ENCODE measurements at places on chromosomes 11 and 22. TPM values are rescaled to one million over a fixed set of nuclear protein-coding genes. Genes with fewer than 3 reads are reported as not detected.
A peak's percentile ranks its signal among the peaks of the same experiment; 100 is the strongest.

OR2AG2 gene
- total RNA-seq, result not detected

- peaks cover 4% of the 10 kb centered on the region for H3K36me3 ChIP-seq
- no peaks in the 10 kb centered on the region for H3K27me3 ChIP-seq
- H3K4me3 ChIP-seq, result no peak overlapping the region
- no peak overlapping the region for H3K27ac ChIP-seq
- no peak for DNase-seq
Observed at GRCh38 chr22:28102151-28102812, 183.2 kb upstream of the PITPNB start.

LINC01488 gene
- not detected for total RNA-seq

SRRD gene
- total RNA-seq, result 11.0 TPM

- no peaks in the 10 kb centered on the region for H3K27me3 ChIP-seq
- H3K4me1 ChIP-seq, result peaks cover 13% of the 10 kb centered on the region
- H3K27ac ChIP-seq, result no peak overlapping the region
- H3K4me3 ChIP-seq, result no peak overlapping the region
- DNase-seq, result no peak
Observed at GRCh38 chr22:44444341-44445306, 53.4 kb downstream of the RTL6 start.

- DNase-seq, result peak; percentile 44
- H3K4me1 ChIP-seq, result peaks cover 29% of the 10 kb centered on the region
- peak overlapping the region; percentile 70 for H3K27ac ChIP-seq
- no peak overlapping the region for H3K4me3 ChIP-seq
- no peaks in the 10 kb centered on the region for H3K27me3 ChIP-seq
Observed at GRCh38 chr11:35540526-35540925, 15.1 kb upstream of the PAMR1 start.

GRCh38 chr22:40953471-40953870 is 2.3 kb downstream of the RBX1 start:
- no peak overlapping the region for H3K4me3 ChIP-seq
- no peak for DNase-seq
- H3K36me3 ChIP-seq, result peaks cover 26% of the 10 kb centered on the region
- H3K27ac ChIP-seq, result no peak overlapping the region
- peaks cover 22% of the 10 kb centered on the region for H3K4me1 ChIP-seq

SLC22A9 gene
- not detected for total RNA-seq

NXPE1 gene
- total RNA-seq, result not detected

GRCh38 chr11:126583101-126583500 is 227.6 kb downstream of the ST3GAL4 start:
- DNase-seq, result no peak
- no peak overlapping the region for H3K4me3 ChIP-seq
- no peaks in the 10 kb centered on the region for H3K36me3 ChIP-seq
- H3K27ac ChIP-seq, result no peak overlapping the region

DNA sequence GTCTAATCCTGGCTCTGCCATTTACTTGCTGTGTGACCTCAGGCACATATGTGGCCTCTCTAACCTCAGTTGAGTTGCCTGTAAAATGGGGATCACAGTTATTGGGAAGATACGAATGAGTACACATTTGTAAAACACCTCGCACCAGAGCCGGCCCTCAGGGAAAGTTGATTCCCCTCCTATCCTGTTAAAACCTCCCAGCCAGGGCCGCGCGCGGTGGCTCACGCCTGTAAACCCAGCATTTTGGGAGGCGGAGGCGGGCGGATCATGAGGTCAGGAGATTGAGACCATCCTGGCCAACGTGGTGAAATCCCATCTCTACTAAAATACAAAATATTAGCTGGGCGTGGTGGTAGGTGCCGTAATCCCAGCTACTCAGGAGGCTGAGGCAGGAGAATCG is 7.8 kb upstream of the MYBPC3 start:
- DNase-seq, result no peak
- H3K27me3 ChIP-seq, result no peaks in the 10 kb centered on the region
- no peak overlapping the region for H3K4me3 ChIP-seq
- no peak overlapping the region for H3K27ac ChIP-seq
- no peaks in the 10 kb centered on the region for H3K36me3 ChIP-seq

GRCh38 chr11:26995701-26996460 is 2.0 kb downstream of the FIBIN start:
- peak overlapping the region; percentile 63 for H3K4me3 ChIP-seq
- no peak for DNase-seq
- H3K36me3 ChIP-seq, result no peaks in the 10 kb centered on the region
- peaks cover 27% of the 10 kb centered on the region for H3K4me1 ChIP-seq
- H3K27ac ChIP-seq, result peak overlapping the region; percentile 92
- H3K27me3 ChIP-seq, result no peaks in the 10 kb centered on the region

DNA sequence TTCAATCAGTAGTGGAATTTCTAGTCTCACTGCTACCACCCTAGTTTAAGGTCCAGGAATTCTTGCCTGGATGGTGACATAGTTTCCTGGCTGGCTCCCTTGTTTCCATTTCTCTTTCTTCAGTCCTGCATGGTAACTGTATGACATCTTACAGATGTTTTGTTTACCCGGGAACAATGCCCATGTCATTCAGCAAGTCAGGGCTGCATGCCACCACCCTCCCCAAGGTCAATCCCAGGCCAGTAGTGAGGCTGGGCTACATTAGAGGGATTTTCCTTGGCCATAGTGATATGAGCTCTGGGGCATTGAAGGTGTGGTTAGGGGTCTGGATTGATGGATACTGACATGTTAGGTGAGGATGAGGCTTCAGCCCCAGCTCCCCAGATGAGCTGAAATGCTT is 114.9 kb upstream of the E2F8 start:
- H3K27ac ChIP-seq, result no peak overlapping the region
- no peaks in the 10 kb centered on the region for H3K36me3 ChIP-seq
- no peaks in the 10 kb centered on the region for H3K4me1 ChIP-seq
- DNase-seq, result no peak

DRD2 gene
- 0.49 TPM for total RNA-seq

DNA sequence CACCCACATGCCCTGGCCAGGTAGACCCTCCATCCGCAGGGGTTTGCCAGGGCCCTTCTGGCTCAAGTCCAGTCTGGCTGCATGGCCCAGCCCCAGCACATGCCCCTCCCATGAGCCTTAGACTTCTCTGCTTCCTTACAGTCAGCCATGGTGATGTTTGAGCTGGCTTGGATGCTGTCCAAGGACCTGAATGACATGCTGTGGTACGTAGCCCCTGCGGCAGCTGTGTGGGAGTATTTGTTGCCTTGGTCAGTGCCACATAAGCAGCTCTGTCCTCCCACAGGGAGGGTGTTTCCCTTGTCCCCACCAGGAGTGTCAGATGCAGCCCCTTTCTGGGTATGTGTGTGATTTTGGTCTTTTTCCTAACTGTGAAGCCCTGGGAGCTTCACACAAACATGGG is 17.5 kb downstream of the CDC45 start:
- no peak overlapping the region for H3K4me3 ChIP-seq
- no peaks in the 10 kb centered on the region for H3K36me3 ChIP-seq
- no peak for DNase-seq
- no peak overlapping the region for H3K27ac ChIP-seq
- no peaks in the 10 kb centered on the region for H3K27me3 ChIP-seq

OR52I1 gene
- not detected for total RNA-seq

DNA sequence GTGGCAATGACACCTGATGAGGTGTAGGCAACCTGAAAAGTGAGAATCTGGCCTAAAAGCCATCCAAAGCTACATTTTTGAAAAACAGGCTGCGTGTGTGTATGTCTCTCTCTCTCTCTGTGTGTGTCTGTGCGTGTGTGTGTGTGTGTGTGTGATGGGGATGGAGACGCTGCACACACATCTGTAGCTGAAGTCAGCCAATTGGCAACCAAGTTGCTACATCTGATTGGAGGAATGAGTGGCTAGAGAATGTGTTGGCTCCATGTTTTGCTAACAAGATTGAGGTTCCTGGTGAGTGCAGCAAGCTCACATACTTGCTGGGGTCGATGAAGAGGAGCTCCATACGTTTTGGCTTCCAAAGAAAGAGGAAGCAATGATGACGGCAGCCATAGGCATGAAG is 311.4 kb upstream of the NCAM1 start:
- H3K4me1 ChIP-seq, result no peaks in the 10 kb centered on the region
- H3K36me3 ChIP-seq, result no peaks in the 10 kb centered on the region

- H3K27me3 ChIP-seq, result no peaks in the 10 kb centered on the region
- peaks cover 81% of the 10 kb centered on the region for H3K4me1 ChIP-seq
- DNase-seq, result no peak
Observed at GRCh38 chr22:29269731-29270474, 1.8 kb downstream of the EWSR1 start.

GRCh38 chr11:112160091-112160848 is 3.6 kb downstream of the IL18 start:
- H3K27ac ChIP-seq, result peak overlapping the region; percentile 55
- H3K4me3 ChIP-seq, result peak overlapping the region; percentile 39
- H3K36me3 ChIP-seq, result no peaks in the 10 kb centered on the region

DNA sequence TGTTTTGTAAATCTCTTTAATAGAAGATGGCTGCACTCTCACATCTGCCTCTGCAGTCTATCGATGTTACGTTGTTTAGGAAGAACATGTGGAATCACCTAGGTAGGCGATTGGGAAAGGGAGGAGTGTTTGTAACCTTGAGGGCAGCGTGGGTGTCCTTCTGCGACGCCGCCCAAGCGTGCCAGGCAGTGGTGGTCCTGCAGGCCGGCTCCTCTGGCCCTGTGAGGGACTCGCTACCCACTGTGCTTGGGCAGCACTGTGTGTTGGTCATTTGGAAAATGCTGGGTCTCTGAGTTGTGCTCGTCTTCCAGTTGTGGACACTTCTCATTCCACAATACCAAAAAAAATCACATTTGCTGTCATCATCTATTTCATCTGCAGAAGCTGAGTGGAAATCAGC is 29.1 kb downstream of the CTTN start:
- H3K36me3 ChIP-seq, result peaks cover 71% of the 10 kb centered on the region
- no peak overlapping the region for H3K27ac ChIP-seq
- DNase-seq, result no peak

DNA sequence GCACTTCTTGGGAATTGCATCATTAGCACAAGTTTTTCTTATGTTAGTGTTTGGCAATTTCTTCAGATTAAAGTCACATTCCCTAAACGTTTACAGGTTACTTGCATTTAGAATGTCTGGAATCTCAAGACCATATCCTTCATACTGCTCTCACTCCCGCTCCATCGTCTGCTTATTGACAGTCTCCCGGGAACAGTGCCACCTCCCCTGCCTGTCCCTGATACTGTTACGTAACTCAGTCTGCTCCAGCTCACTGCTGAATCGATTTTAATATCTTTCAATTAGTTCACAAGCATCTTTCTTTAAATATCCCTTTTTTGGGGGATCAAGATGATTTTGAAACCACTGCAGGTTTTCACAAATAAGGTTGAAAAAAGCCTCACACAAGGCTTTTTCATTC is 48.2 kb downstream of the GLYATL2 start:
- H3K4me3 ChIP-seq, result no peak overlapping the region
- H3K27me3 ChIP-seq, result no peaks in the 10 kb centered on the region
- no peak overlapping the region for H3K27ac ChIP-seq
- no peaks in the 10 kb centered on the region for H3K4me1 ChIP-seq
- H3K36me3 ChIP-seq, result no peaks in the 10 kb centered on the region

DNA sequence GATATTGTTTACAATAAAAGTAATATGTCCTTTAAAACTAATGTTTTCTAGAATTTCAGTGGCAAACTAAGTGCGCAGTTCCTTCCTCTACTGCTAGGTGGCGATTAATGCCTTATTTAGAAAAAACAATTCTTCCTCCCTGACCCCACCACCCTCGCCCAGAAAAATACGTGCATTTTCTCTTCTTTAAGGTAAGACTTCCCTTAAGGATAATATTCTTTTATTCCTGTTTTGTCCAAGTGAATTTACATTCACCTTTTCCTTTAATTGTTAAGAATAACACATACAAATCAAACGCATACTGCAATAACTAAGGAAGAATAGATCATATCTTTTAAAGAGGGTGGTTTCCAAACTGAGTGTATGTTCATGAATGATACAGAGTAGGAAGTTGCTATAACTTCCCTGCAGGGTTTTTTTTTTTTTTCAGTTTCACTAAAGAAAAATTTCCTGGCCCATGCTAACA is 17.0 kb upstream of the PSMA1 start:
- peaks cover 10% of the 10 kb centered on the region for H3K4me1 ChIP-seq
- no peaks in the 10 kb centered on the region for H3K36me3 ChIP-seq
- DNase-seq, result no peak

All from vagina (tissue), 2 donors.